ENCODE measurements at places on chromosomes 3 and 15. TPM values are rescaled to one million over a fixed set of nuclear protein-coding genes. Genes with fewer than 3 reads are reported as not detected.
A peak's percentile ranks its signal among the peaks of the same experiment; 100 is the strongest.

Gene EXOG
- polyA plus RNA-seq, result 22.4 TPM

Gene EPB42
- polyA plus RNA-seq, result 1.1 TPM

DNA sequence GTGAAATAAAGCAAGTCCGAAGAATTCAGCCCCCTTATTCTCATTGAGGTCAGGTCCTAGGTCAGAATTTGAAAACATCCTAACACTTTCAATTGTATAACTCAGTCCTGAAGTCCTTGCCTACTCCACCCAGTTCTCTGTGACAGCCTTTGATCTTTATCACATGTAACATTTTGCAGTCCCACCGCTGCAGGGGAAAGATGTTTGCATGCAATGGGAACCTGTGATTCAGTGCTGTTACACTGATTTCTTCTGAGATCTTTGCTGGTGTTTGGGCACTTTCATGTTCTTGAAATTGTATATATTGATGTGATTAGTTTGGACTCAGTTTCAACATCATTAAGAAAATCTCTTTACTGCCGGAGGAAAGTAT is 18.0 kb upstream of the SECISBP2L start:
- DNase-seq, result no peak

DNA sequence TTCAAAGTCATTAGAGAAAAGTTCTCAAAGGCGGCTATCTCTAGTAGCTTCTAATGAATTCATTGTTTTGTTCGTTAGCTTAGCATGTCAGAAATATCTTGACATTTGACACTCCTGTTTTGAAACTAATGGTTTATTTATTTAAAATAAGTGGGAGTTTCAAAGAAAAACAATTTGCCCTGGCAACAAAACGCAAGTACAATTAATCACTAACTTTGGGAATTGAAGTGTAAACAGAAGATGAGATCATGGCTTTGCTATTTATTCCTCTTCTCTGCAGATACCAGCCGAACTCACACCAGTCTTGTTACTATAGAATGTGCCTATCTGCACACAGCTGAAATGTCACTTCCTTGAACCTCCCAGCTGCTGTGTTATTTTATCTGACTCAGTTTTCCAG is 27.5 kb downstream of the MASP1 start:
- DNase-seq, result peak; percentile 21

GRCh38 chr15:64441852-64442251 is 18.5 kb upstream of the ZNF609 start:
- no peak for DNase-seq
